NCI-H510A treated with DMSO at 0.1 percent for 48 hours (cell line): ENCODE measurements at places on chromosomes 5 and 9.

- DNase-seq, result no peak
Observed at GRCh38 chr5:147836439-147836838, 5.0 kb upstream of the SPINK1 start.

GRCh38 chr5:172543484-172544298 lies 89.4 kb upstream of the SH3PXD2B start:
- DNase-seq, result no peak

- no peak for DNase-seq
Observed at GRCh38 chr5:119412279-119413227, 39.7 kb upstream of the HSD17B4 start.

- DNase-seq, result no peak
Observed at GRCh38 chr5:145161391-145161790, 673.8 kb downstream of the PRELID2 start.

DNA sequence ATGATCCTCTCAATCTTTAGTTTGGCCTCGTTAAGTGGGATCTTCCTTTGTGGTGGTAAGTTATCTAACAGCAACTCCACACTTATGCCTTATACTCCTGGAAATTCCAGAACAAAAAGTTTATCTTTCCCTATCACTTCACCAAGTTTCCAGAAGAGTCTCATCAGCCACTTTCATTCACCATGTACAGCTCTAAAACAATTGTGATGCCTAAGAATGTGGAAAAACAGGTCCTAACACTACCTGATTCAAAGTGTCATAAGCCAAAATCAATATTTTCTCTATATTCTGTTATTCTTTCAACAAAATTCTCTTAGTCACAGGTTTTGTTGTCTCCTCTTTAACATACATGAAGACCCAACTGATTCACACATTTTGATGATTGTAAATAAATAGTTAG lies 342.4 kb upstream of the TYRP1 start:
- no peak for DNase-seq

GRCh38 chr5:112179290-112179689 lies 239.8 kb downstream of the EPB41L4A start:
- DNase-seq, result no peak

- DNase-seq, result no peak
Observed at GRCh38 chr5:5046680-5047502, 93.2 kb upstream of the ADAMTS16 start.

- no peak for DNase-seq
Observed at GRCh38 chr5:123754908-123755307, 242.9 kb downstream of the CSNK1G3 start.

DNA sequence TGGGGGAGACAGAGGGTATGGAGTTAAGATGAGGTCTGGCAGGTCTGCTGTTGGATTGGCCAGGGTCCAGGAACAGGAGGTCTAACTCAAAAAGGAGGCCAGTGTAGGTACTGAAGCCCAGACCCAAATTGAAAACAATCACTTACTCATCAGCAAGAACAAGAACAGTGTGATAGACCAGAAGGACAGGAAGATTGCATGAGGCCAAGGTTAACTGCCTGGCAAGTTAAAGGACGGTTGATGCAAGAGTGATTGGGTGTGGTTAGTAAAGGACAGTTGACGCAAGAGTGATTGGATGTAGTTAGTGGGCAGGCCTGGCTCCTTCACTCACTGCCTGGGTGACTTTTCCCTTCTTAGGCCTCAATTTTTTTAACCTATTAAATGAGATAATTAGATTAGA lies 132.6 kb downstream of the PDZD2 start:
- DNase-seq, result no peak

GRCh38 chr9:1005043-1005667 lies 28.7 kb downstream of the DMRT3 start:
- DNase-seq, result peak; percentile 31

DNA sequence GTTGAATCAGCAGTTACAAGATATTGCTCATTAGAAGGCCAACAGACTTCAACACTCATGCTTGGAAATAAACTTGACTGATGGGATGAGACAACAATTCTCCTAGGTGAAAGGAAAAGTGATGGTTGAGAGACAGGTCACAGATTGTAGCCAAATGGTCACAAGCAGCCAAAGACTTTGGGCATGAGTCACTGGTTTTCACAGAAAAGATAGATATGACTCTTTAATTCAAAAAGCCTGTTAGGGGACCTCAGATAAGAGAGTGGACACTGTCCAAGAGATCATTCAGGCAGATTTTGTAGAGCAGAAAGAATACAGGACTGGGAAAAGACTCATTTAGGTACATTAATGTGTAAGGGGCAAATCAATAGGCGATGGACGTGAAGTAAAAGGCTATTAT lies 982.5 kb downstream of the MAT2B start:
- DNase-seq, result no peak

DNA sequence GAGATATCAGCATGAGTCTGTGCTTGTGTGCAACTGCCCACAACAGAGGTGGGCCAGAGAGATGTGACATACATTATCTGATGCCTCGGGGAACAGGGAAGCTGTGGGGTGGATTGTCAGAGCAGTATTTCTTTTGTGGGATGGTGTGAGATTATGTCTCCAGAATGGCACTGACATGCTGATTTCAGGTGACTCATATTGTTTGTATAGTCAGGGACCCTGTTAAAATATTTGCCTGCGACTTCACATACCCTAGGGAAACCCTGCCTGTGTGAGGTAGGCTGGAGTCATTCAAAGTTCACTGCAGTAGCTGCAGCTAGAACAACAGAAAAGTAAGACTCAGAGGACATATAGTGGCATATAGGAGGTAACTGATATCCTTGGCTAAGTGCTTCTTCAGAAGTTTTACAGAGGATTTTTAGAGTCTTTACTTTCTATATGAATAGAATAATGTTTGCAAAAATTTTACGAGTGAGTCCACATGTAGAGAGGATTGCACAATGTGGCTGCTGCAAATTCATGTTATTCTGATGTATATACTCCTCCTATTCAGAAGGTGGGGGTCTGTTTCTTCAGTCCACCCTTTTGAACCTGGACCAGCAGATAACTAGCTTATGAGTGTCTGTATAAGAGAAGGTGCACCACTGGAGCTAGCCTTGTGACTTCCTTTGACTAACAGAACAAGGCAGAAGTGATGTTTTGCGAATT lies 89.3 kb downstream of the MACIR start:
- no peak for DNase-seq

DNA sequence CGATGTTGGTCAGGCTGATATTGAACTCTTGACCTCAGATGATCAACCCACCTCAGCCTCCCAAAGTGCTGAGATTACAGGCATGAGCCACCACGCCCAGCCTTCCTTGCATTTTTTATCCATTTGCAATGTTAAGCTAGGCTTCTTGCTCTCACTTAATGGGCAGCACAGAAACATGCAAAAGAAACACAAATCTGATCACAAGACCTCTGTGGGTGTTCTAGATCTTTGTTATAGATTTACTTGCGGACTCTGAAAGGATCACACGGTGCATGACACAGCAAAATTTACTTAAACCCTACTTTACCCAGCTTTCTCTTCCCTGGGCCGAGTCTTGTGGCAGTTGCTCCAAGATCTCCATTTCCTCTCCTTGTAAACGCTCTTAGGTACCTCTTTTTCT lies 71.3 kb downstream of the PSAT1 start:
- DNase-seq, result no peak

- no peak for DNase-seq
Observed at GRCh38 chr9:135078361-135078821, 9.1 kb upstream of the OLFM1 start.

GRCh38 chr5:61809651-61810050 lies 477.6 kb downstream of the ZSWIM6 start:
- DNase-seq, result peak; percentile 72

GRCh38 chr9:19675492-19675891 lies 113.3 kb downstream of the SLC24A2 start:
- DNase-seq, result no peak

GRCh38 chr5:52789851-52790250 lies 2.1 kb downstream of the ITGA1 start:
- DNase-seq, result no peak

DNA sequence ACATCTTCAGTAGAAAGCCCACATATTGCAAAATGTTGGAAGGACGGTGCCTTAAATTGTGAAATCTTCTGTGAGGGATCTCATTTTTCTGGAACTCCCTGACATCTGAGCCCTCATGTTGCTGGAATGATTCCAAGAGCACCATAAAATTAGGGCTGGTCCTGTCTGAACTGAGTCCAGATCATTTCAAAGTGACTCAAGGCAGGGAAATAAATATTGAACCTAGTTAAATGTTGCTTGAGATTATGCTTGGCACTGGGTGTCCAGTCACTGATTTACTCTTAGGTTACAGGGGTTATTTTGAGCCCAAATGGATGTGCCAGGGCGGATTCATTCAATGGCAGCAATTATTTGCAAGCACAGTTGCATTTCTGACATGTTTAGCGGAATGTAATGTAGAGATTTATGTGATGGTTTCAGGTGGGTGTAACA lies 437.0 kb downstream of the PIK3R1 start:
- DNase-seq, result no peak

GRCh38 chr5:134227259-134227658 lies 1.4 kb upstream of the PPP2CA start:
- peak; percentile 58 for DNase-seq

- no peak for DNase-seq
Observed at GRCh38 chr9:24832307-24832706, 286.6 kb upstream of the IZUMO3 start.

DNA sequence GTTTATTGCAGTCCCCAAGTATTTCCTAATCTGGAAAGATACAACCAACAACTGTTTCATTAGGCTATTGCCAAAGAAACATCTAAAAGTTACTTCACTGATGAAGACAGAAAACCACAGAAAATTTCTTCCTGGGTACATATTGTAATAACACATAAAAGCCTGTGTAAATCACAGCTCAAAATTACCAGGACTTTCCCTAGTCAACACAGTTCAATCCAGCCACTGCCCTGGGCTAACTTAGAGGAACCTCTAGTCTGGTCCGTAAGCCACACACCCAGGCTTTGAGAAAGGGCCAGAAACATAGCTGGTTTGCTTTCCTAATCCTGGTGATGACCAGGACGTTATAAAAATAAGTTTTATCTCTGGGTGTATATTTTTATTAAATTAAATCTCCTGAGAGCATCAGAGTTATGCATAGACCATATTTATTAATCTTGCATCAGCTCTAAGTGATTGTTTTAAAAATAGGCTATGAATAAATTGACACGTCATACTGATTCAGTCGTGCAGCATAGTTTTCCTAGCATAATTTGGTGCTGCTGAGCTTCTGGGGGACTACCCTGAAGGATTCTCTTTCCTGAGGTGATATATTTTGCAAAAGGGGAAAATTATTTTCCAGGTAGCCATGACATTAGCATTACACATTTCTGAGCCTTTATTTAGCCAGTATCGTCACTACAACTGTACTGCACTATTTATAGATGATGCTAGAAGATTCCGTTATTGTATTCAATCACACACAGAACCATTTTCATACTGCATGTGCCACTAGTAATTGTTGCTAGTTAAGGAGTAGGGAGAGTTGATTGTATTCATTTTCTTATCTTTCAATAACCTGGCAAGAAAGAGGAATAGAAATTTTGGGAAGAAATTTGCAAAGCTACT lies 12.6 kb upstream of the MUSK start:
- no peak for DNase-seq

DNA sequence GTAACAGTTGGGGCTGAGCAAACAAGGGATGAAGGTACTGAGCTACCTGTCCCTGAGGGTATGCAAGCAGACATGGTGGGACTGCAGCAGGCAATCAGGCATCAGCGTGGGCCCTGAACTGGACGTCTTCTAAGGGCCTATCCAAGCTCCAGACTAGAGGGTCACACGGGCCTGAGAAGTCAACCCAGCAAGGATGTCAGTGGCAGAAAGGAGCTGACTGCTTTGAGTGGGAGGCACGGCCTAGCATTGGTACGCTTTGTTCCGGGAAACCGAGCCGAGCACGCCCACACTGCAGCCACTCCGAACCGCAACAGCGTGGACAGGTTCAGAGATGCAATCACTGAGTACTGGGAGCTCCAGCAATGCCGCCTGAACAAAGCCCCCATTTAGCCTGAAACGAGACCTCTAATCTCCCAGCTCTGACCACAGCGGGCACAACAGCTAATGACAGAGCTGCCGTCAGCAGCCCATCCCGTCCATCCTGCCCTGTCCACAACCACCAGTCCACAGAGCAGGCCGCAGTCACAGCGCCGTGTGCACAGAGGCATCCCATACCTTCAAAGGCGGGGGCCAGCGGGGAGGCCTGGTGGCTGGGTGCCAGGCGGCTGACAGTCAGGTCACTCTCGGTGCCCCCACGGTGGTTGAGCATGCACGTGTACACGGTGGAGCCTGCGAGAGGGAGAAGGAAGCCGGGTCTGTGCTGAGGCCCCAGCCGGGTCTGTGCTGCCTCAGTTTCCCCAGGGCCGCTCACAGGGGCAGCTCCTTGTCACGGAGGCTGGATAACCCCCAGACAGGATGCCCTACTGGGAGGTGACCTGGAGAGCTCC lies 44.2 kb downstream of the SARDH start:
- DNase-seq, result no peak

DNA sequence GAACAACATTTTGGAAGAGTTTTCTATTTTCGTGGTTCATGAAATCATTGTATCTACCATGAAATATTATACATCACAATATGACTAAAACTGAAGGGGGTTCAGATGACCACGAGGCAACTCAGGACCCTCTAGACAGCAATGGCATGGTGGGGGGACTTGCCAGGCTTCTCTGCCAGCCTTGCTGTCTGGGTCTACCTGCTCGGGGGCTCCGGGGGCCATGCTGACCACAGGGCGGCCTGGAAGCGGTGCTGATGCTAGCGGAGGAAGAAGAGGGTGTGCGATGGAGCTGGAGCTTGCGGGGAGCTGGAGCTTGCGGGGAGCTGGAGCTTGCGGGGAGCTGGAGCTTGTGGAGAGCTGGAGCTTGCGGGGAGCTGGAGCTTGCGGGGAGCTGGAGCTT lies 89.2 kb upstream of the IRX4 start:
- no peak for DNase-seq

DNA sequence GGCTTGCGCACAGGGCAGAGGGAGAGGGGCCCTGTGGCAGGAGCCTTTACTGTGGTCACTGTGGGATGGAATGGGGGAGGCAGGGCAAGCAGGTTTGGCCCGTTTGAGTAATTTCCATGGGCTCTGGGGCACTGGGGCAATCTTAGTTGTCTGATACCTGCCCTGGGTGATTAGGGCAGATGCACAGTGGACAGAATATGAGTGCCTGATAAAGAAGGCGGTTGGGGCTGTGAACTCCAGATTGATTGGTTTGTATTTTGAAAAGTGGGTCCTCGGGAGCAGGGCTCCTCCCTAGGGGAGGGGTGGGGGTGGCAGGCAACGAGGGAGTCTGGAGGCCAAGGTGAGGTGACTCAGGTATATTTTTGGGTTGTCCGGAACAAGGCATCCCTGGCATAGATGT lies 247.5 kb downstream of the NSG2 start:
- no peak for DNase-seq

DNA sequence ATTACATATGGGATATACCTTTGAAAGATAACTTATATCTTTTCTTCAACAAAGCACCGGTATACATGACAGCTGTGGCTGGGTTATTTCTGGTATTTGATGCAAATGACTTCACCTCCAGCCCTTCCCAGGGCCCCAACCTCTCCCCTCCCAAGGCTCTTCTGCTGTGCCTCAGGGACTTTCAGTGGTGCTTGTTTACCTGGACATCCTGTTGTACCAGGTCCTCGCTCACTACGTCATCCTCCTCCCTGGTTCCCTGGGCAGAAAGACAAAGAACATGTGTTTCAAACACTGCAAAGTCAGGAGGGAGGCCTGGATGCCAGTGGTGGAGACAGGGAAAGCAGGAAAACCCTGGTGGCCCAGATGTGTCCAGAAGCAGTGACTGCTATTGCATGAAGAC lies 23.4 kb downstream of the ANXA6 start:
- peak; percentile 74 for DNase-seq
